ENCODE measurements at places on chromosomes 13 and 19. TPM values are rescaled to one million over a fixed set of nuclear protein-coding genes. Genes with fewer than 3 reads are reported as not detected.
A peak's percentile ranks its signal among the peaks of the same experiment; 100 is the strongest.

DNA sequence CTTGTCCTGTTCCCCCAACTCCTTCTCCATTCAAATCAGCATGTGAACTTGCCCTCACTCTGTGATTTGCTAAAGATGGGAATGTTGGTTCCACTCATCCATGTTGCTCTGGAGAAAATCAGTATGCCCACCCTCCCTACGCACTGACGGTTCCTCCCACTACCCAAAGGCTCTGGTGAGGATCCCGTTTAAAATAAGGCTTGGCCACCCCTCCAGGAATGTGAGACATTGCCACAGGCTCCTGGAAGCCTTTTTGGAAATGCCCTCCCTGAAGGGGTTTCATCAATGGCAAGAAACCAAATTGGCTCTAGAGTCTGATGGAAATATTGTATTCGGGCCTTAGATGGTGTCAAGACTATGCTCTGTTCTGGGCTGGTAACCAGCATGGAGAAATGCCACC, 187.3 kb downstream of the USP12 start:
- H3K27ac ChIP-seq: no peak overlapping the region
- H3K27me3 ChIP-seq: peaks cover 5% of the 10 kb centered on the region
- H3K36me3 ChIP-seq: no peaks in the 10 kb centered on the region

Gene HCN2
- 2.1 TPM for total RNA-seq

DNA sequence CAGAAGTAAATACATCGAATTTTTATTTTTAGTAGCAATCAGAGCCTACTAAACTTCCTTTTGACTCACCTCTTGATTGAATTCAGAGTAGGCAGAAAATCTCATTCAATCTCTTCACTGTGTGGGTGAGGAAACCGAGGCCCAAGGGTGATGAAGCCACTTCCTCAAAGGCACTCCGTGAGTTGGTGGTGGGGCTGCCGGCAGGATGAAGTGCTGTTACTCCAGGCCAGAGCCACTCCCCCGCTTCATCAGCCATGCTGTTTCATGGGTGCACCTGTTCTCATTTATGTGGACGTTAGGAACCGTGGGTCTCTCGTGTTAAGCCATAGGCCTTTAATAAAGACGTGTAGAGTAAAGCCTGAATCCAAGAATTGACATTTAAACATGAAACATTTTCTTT, 13.2 kb downstream of the ING1 start:
- peak overlapping the region; percentile 25 for H3K27ac ChIP-seq
- peaks cover 4% of the 10 kb centered on the region for H3K36me3 ChIP-seq

Gene MCF2L
- total RNA-seq: 13.5 TPM

DNA sequence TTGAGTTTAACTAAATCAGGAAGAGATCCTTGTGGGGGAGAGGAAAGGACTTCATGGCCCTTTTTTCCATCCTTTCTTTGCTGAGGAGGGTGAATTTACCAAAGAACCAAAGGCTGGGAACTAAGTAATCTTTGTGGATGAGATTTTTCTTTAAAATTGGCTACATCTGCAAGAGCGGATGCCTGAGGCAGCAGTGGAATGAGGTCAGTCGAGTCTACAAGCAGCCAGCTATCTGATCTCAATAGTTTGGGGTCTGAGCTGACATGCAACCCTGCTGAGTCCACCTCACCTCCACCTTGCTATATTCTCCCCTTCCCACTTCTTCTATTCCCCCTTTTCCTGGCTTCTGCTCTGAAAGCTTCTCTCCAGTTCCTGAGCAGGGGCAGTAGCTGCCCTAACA, 3.6 kb upstream of the DNAJC15 start:
- no peaks in the 10 kb centered on the region for H3K27me3 ChIP-seq
- H3K4me3 ChIP-seq: no peak overlapping the region
- H3K4me1 ChIP-seq: peaks cover 16% of the 10 kb centered on the region
- H3K36me3 ChIP-seq: no peaks in the 10 kb centered on the region

Gene SIGLEC14
- 1.3 TPM for total RNA-seq

Gene CA11
- total RNA-seq: 11.0 TPM

DNA sequence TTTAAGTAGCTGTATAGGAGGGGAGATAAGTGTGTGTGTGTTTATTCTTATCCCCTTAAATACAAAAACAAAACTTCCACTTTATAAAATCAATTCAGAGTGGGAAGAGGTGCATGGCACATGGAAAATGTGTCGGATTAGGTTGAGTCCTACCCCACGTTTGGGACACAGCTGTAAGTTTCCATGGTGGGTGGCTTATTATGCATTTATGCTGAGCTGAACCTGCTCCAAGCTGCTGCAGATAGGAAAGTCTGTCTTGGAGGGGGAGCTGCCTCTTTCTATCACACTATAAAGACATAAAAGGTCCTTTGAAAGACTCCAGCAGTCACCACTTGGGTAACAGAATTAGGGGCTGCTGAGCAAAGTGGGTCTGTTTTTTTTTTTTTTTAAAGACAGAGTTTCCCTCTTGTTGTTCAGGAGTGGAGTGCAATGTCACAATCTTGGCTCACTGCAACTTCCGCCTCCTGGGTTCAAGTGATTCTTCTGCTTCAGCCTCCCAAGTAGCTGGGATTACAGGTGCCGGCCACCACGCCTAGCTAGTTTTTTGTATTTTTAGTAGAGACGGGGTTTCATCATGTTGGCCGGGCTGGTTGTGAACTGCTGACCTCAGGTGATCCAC, 15.2 kb downstream of the ACTN4 start:
- peaks cover 82% of the 10 kb centered on the region for H3K4me1 ChIP-seq
- H3K27ac ChIP-seq: no peak overlapping the region
- H3K4me3 ChIP-seq: no peak overlapping the region
- DNase-seq: no peak

Gene ZSCAN1
- not detected for total RNA-seq

DNA sequence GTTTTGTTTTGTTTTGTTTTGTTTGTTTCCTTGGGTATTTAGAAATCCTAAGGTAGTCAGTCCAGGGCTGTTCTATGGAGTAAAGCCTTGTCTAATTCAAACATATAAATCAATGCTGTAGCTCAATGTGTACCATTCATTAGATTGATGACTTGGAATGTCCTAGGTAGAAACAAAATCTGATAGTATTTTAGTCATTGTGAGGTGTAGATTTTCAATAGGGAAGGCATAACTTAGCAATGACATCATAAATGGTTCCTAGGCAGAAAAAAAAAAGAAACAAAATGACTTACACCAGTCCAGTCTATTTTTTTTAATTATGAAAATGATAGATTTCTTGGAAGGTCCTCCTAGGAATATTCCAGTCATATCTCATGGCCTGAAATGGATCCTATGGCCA, 189.9 kb downstream of the SPRY2 start:
- no peaks in the 10 kb centered on the region for H3K4me1 ChIP-seq
- no peak for DNase-seq
- no peaks in the 10 kb centered on the region for H3K27me3 ChIP-seq
- H3K4me3 ChIP-seq: no peak overlapping the region
- H3K27ac ChIP-seq: no peak overlapping the region
- H3K36me3 ChIP-seq: no peaks in the 10 kb centered on the region
